ENCODE measurements at places on chromosomes 5 and 9.
A peak's percentile ranks its signal among the peaks of the same experiment; 100 is the strongest.

DNA sequence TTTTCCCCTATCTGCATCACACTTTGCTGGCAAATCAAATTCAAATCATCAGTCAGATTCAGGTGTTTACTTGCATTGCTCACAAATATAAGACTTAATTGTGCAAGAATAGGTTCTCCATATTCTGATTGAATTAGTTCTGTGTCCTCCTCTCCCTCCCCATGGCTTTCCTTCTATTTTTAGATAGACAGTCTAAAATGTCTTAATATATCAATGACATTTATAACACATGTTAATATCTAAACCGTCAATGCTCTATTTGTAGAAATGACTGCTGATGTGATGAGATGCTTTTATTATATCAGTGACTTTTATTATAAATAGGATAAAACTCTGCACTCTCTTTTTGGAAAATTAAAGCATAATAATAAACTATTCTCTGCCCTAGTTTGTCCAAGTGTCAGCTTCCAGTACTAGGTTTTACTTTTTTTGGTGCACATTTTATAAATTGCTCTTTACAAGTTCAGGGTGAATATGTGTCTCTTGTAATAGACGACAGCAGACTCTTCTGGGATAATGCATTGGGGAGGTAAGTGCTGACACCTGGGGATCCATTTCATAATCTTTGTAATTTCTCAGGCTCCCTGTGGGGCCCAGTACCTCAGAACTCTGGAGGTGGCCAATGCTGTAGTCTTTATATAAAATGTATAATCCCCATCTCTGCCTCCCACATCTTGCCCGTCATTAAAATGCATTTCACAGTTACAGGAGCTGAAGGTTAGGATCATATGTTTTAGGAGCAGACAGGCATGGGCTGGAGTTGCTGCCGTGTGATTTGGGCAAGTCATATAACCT lies 321.5 kb downstream of the BRINP1 start:
- no peak for DNase-seq

GRCh38 chr9:107033966-107034365 lies 171.0 kb downstream of the ZNF462 start:
- DNase-seq: no peak

GRCh38 chr5:131952301-131952857 lies 6.9 kb upstream of the MEIKIN start:
- DNase-seq: no peak

GRCh38 chr9:209143-209758 lies 5.4 kb upstream of the DOCK8 start:
- DNase-seq: no peak

- no peak for DNase-seq
Observed at GRCh38 chr9:101787891-101788290, 49.4 kb upstream of the GRIN3A start.

DNA sequence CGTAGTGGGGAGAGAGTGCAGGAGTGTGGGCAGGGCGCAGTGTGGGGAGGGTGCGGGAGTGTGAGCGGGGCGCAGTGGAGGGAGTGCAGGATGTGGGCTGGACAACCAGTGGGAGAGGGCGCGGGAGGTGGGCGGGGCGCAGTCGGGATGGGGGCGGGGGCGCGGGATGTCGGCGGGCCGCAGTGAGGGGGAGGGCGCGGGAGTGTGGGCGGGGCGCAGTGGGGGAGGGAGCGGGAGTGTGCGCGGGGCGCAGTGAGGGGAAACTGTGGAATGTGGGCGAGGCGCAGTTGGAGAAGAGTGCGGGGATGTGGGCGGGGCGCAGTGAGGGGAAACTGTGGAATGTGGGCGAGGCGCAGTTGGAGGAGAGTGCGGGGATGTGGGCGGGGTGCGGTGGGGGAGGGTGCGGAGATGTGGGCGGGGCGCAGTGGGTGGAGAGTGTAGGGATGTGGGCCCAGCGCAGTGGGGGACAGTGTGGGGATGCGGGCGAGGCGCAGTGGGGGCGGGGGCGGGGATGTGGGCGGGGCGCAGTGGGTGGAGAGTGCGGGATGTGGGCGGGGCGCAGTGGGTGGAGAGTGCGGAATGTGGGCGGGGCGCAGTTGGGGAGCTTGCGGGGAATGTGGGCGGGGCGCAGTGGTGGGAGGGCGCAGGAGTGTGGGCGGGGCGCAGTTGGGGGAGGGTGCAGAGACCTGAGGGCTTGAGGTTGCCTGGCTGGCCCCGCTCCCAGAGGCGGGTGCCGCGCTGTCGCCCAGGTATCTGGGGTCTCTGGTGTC lies at the start of gene NXNL2:
Gene NXNL2 (plus strand): TSS at position 723 of the 770 bp plus-strand sequence. CDS start 257 bp downstream, outside the sequence.
- DNase-seq: peak; percentile 5
